ENCODE measurements at places on chromosomes 1 and 21. TPM values are rescaled to one million over a fixed set of nuclear protein-coding genes. Genes with fewer than 3 reads are reported as not detected.

E2F2 gene
- total RNA-seq = 0.81 TPM

ST6GALNAC5 gene
- not detected for total RNA-seq

SYT6 gene
- not detected for total RNA-seq

SPRR2G gene
- not detected for total RNA-seq

CNKSR1 gene
- not detected for total RNA-seq

C8A gene
- total RNA-seq = not detected

F11R gene
- 20.9 TPM for total RNA-seq

FCRL5 gene
- not detected for total RNA-seq

CASQ2 gene
- not detected for total RNA-seq

F5 gene
- not detected for total RNA-seq

RHBG gene
- total RNA-seq = not detected

SLC45A3 gene
- 6.2 TPM for total RNA-seq
